ENCODE measurements at places on chromosomes 12 and 14.

- DNase-seq = no peak
Measured at GRCh38 chr14:102058146-102058545, 28.7 kb downstream of the HSP90AA1 start.

DNA sequence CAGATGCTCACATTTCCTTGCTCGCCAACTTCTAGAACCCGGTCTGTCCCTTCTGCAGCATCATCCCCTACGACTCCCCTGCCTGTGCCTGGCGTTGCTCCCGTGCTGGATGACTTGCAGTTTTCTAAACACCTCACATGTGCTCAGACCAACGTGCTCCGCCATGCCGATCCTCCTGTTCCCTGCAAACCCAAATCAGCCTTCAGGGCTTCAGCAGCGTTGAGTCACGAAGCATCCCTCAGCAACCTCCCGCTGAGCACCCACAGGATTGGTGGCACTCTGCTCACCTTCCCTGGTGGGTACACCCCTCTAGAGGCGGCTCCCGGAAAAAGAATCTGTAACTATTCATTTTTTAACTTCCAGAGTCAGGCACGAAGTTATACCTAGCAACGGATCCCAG, 2.8 kb upstream of the PIWIL1 start:
- no peak for DNase-seq

GRCh38 chr12:115944837-115945490, 332.5 kb downstream of the MED13L start:
- DNase-seq = no peak

GRCh38 chr14:93008381-93008780, 85.4 kb downstream of the CHGA start:
- no peak for DNase-seq

- DNase-seq = no peak
Measured at GRCh38 chr14:96014176-96014575, 25.0 kb upstream of the C14orf132 start.

GRCh38 chr12:89309440-89309802, 42.9 kb downstream of the DUSP6 start:
- DNase-seq = no peak

DNA sequence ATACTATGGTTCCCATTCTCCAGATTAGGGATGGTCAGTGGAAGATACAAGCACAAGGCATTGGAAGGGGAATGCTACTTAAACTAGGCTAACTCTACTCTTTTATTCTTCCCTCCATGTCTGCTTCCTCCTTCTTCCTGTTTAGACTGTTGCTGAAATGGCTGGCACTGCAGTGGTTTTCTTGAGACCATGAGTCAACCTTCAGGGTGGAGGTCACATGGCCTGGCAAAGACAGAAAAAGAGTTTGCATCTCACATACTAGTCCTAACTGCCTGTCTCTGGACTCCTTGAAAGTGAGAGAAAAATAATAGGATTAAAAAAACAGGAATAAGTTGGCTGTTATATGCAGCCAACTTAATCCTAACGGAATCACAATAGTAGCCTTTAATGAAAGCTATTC, 37.0 kb downstream of the ALDH1L2 start:
- no peak for DNase-seq

DNA sequence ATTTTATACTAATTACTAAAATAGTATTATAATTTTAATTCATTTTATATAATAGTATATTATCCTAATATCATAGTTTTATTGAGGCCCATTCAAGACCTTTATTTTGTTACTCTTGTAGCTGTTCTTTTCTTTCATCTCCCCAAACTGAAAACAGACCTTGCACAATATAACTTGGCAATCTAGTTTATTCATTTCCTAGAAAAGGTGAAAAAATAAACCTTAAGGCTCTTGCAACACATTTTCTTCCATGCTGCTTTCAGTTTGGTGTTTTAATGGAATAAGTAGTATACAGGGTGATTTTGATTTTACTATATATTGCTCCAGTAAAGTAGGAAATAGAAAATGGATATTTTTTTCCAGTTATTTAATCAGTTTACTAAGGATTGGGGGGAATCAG, 174.0 kb downstream of the SLC2A13 start:
- DNase-seq = no peak

DNA sequence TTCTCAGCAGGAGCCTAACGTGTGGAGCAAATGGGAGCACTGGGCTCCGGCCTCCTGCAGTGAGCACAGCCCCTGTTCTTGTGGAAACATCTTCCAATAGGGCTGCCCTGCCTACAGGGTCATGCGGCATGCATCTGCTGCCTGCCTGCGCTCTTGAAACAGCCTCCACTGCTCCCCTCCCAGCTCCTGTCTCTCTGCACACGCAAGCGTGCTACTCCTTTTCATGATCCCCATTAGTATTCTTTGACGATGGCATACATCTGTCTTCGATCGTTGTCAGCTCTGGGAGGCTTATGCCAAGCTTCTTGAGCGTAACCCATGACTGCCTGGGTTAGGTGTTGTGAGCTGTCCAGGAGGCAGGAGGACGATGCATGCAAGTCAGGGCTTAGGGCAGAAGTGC, 23.1 kb downstream of the NTF3 start:
- DNase-seq = no peak

DNA sequence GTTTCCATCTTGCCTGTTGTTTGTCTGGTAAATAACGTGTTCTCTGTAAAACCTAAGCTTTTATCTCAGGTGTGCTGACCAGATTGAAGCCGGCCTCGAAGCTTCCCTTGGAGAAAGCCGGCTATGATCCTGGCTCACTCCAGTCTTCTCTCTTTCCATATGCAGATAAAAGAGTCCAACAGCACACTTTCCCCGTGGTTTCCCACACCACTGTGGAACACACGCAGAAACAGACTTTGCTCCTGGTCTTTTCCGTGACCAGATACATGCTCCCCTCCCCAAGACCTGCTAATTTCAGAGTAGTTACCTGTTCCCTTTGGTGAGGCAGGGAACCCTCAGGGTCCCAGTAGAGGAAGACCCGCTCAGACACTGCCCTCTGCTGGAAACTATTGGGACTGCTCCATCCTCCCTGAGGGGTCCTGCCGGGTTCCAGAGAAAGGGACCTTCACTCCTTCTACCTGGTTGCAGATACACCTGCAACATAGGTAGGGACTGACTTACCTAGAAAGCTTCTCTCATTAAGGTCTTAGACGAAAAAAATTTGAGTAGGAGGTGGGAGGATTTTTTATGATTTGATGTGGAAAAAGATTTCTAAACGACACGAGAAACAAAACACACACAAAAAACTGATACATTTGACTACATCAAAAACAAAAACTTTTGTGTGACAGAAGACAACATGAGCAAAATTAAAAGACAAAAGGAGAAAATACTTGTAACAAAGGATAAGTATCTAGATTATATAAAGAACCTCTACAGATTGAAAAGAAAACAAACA, 415.4 kb upstream of the CCDC196 start:
- DNase-seq = peak; percentile 74

DNA sequence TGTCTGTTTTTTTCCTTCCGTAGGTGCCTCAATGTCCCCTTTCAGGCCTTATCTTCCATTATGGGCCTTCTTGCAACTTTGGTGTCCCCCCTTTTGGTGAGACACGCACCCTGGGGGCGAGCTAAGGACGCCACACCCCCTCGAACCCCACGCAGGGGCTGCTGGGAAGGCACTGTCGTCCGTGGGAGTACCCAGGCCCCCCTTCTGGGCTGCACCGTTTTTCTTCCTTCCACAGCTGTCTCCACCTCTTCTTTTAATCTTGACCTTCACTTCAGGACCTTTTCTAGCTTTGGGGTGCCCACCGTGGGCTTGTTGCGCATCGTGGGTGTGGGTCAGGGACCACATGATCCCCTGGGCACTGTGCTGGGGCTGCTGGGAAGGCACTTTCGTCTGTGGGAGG, 271.8 kb downstream of the ALG10 start:
- DNase-seq = no peak

DNA sequence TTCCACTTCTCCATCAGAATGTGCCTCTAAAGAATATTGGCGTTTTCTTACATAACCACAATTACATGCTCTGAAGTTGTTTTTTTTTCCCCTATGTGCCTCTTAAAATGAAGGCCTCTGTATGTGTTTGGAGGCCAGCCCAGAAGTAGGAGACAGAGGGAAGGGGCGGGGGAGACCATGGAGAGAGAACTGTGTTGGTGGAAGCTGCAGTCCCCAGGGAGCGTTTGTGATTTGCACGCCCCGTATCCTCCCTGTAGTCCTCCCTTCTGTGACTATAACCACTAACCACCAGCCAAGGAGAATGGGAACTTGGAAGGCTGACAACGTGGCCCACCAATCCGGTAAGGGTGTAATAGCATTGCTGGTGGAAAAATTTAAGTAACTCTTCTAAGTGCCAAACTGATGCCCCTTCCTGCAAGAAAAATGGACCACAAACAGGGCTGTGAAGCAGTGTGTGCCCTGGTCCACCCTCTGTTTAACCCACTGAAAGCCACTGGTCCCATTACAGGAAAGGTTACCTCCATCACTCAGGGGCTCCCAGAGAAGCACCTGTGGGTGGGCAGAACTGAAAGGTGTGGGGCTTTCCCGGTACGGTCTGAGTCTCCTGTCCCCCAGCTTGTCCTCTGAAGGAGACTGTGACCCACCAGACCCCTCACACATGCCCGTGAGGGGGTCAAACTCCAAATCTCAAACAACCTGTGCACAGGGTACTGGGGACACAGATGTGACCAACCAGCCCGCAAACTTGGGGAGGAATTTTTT, 36.8 kb downstream of the CCDC88C start:
- DNase-seq = peak; percentile 88
